ENCODE measurements at places on chromosomes 1 and 21. TPM values are rescaled to one million over a fixed set of nuclear protein-coding genes. Genes with fewer than 3 reads are reported as not detected.

Gene PTAFR
- 0.70 TPM for total RNA-seq

Gene ETV3L
- not detected for total RNA-seq

Gene NPL
- total RNA-seq: 4.5 TPM

Gene FCGR2B
- total RNA-seq: 3.1 TPM

Gene OR10J1
- total RNA-seq: not detected

Gene BCAS2
- total RNA-seq: 37.1 TPM

Gene AQP10
- total RNA-seq: not detected

All from naive thymus-derived CD8-positive, alpha-beta T cell (primary cell).